ENCODE measurements at places on chromosomes 12 and 14.

- DNase-seq: no peak
Measured at GRCh38 chr14:52064174-52064573, 4.7 kb downstream of the NID2 start.

DNA sequence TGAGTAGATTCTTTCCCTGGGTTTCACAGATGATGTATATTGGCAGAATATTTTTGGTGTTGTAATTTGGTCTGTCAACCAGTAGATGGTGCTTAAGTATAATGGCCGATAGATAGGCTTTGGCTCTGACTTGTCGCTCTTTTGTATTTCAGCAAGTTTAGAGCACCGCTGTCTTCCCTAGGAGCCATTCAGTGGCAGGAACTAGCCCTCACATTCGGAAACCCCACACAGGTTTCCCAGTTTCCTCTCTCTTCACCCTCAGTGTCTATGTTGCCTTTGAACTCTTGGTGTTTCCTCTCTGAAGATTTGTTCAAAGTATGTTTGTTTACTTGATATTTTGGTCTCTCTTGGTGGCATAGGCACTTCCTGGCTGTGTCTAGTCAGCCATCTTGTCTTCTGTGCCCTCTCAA lies 102.2 kb downstream of the GPHN start:
- DNase-seq: peak; percentile 22

- DNase-seq: no peak
Measured at GRCh38 chr14:73258845-73259611, 21.7 kb downstream of the PAPLN start.

GRCh38 chr14:68814539-68815297 lies 21.9 kb upstream of the ZFP36L1 start:
- DNase-seq: peak; percentile 51

GRCh38 chr12:52442600-52443061 lies 8.5 kb upstream of the KRT75 start:
- DNase-seq: peak; percentile 93

GRCh38 chr14:22448035-22448904 lies 140.8 kb downstream of the DAD1 start:
- DNase-seq: no peak

GRCh38 chr12:118187751-118188435 lies 52.0 kb downstream of the PEBP1 start:
- DNase-seq: peak; percentile 79

GRCh38 chr12:29609431-29610215 lies 112.1 kb upstream of the OVCH1 start:
- DNase-seq: peak; percentile 92

- no peak for DNase-seq
Measured at GRCh38 chr12:47356129-47356700, 276.5 kb upstream of the AMIGO2 start.

- peak; percentile 14 for DNase-seq
Measured at GRCh38 chr12:107929436-107929835, 154.9 kb downstream of the ASCL4 start.

GRCh38 chr12:45469902-45470301 lies 254.0 kb downstream of the ANO6 start:
- DNase-seq: no peak

GRCh38 chr12:116594325-116595038 lies 35.3 kb downstream of the MAP1LC3B2 start:
- DNase-seq: no peak

GRCh38 chr14:51593397-51593796 lies 58.3 kb upstream of the FRMD6 start:
- peak; percentile 81 for DNase-seq

DNA sequence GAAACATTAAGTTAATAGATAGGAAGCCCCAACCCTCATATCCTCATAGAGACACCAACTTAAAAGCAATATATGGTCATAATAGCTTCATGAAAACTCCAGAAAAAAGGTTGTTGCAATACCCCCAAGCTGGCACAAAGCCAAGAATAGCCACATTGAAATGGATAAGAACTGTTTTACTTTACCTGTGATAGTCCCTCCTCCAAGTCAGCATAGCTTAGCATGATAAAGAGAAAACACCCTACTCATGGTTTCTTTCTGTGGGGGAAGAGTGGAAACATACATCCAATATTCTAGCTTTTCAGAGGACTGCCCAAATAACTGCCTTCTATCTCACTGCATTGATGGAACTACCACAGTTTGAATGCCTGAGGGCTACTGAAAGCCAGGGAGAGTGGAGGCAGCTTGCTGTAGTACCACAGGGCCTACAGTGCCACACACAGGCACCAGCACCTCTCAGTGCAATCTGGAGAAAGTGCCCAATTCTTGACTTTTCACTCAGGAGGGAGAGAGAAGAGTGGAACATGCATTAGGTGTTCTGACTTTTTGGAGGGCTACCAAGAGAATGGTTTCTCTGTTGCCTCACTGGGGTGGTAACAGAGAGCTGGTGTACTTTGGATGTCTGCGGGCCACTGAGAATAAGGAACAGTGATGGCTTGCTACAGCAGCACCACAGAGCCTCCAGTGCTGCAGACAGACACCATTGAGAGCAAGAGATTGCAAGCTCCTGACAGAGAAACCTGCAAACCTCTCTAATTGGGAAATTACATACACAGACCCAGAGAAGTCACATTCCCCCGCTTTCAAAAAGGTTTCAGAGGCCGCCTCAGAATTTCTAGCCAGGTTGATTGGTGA lies 157.1 kb upstream of the GARIN2 start:
- DNase-seq: no peak

- DNase-seq: peak; percentile 45
Measured at GRCh38 chr14:35362911-35363374, 41.6 kb downstream of the NFKBIA start.

GRCh38 chr14:61706096-61706690 lies 10.9 kb downstream of the HIF1A start:
- DNase-seq: peak; percentile 53

- no peak for DNase-seq
Measured at GRCh38 chr12:121611306-121611705, 15.0 kb upstream of the ORAI1 start.

GRCh38 chr12:56242986-56243385 lies 13.1 kb downstream of the SLC39A5 start:
- no peak for DNase-seq

DNA sequence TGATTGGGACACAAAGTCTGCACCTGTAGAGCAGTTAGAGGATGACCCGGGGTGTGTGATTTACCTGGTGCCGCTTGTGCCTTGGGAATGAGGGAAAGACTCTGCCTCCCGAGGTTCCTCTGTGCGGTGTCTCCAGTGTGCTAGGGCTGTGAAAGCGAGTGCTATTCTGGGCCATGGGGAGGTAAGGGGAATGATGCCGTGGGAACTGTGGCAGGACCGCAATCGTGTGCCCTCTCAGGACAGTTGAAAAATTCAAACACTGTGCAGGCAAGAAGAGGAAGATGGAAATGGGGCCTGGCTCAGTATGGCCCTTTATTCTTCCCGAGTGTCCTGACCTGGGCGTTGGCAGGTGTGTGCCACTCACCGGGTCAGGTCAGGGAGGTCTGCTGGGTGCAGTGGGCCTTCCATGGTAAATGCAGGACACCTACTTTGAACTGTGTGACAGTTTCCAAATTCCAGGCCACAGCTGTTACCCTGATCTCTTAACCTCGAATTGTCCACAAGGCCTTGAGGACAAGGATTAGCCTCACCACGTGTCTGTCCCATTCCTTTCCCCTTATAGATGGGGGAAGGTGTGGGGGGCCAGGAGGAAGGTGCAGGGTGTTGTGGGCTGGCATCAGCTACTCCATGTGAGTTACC lies 1.4 kb downstream of the SIVA1 start:
- no peak for DNase-seq

- DNase-seq: no peak
Measured at GRCh38 chr12:57099047-57099714, 10.3 kb downstream of the NAB2 start.

GRCh38 chr12:132502149-132502881 lies 12.4 kb downstream of the FBRSL1 start:
- no peak for DNase-seq

GRCh38 chr14:24130380-24130716 lies at the start of gene FITM1:
TSS of gene FITM1 (plus strand) at chr14:24130659. CDS start at chr14:24131564, 905 bp downstream.
- DNase-seq: no peak

- peak; percentile 87 for DNase-seq
Measured at GRCh38 chr12:6423267-6424007, 21.3 kb upstream of the CD27 start.

DNA sequence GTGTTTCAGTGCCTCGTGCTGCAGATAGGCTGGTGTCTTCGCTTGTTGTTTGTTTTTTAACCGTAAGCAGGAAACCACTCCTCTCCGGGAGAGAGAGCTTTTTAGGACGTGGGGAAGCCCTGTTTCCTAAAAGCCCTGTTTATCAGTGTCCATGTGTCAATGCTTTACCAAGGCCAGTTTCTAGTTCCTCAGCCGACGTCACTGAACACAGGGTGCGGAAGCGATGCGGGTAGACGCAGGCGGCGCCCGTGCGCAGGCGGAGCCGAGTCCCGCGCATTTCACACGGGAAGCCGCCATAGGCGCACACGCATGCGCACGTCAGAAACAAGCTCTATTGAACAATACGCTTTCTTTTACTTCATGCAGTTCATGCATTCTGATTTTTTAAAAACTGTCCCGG lies 79.8 kb downstream of the GLT1D1 start:
- DNase-seq: no peak

- DNase-seq: peak; percentile 83
Measured at GRCh38 chr14:75150150-75150549, 23.3 kb upstream of the NEK9 start.

GRCh38 chr12:1496162-1496900 lies 98.0 kb downstream of the FBXL14 start:
- DNase-seq: peak; percentile 26

DNA sequence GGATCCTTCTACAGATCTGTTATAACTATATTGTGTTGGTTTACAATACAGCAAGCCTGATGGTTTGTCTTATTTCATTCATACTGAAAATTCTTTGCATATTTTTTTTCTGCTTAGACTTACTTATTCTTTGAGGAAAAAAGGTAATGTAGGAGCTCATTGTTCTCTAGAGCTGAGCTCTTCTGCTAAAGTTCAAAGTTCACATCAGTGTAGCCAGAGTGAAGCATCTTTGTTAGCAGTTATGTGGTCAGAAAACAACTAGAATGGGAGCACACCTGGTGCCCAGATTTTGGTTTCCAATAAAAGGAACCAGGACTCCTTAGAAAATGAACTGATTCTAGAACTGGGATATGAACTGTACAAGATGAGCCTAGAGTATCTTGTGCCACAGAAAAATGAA lies 10.3 kb downstream of the GPX2 start:
- no peak for DNase-seq

DNA sequence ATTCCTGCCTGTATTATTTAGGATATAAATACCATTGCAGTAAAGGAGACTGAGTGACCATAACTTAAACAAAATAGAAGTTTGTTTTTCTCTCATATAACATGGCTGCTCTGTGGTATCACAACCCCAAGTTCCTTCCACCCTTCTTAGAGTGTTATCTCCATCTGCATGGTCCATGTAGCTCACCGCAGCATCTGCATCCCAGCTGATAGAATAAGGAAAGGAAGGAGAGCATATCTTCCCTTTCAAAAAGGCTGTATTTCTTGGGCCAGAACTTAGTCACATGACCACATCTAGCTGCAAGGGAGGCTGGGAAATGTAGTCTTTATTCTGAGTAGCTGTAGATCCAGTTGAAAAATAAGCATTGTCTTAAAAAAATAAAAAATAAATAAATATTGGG lies 184.8 kb upstream of the NUDT4 start:
- DNase-seq: no peak

DNA sequence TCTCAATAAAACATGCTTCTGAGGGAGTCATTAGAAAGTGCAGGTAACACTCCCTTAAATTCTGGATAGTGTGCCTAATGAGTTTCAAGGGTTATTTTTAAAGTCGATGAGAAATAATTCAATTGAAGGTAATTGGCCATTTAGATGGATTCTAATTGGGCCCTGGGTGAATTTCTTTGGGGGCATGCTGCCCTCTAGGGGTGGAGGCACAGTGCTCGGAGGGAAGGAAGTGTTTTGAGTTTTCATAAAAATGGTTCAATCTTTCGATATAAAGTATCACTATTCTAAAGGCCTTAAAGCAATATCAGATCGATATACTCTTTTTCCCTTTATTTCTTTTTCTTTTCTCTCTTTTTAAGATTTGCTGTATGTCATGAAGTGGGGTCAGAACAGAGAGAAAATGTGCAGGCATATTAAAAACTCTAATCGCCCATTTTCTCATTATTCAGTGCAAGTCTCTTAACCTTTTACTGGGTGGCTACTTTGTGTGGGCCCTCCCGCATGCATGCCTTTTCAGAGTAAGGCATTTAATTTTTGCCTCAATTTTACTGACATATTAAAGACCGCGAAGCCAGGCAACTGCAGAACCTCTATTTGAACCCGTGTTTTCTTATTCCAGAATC lies 25.5 kb downstream of the NKX2-8 start:
- DNase-seq: no peak

GRCh38 chr12:72276181-72276805 lies 4.1 kb downstream of the TRHDE start:
- DNase-seq: no peak

GRCh38 chr12:52660934-52661499 lies 9.0 kb upstream of the KRT2 start:
- DNase-seq: no peak

DNA sequence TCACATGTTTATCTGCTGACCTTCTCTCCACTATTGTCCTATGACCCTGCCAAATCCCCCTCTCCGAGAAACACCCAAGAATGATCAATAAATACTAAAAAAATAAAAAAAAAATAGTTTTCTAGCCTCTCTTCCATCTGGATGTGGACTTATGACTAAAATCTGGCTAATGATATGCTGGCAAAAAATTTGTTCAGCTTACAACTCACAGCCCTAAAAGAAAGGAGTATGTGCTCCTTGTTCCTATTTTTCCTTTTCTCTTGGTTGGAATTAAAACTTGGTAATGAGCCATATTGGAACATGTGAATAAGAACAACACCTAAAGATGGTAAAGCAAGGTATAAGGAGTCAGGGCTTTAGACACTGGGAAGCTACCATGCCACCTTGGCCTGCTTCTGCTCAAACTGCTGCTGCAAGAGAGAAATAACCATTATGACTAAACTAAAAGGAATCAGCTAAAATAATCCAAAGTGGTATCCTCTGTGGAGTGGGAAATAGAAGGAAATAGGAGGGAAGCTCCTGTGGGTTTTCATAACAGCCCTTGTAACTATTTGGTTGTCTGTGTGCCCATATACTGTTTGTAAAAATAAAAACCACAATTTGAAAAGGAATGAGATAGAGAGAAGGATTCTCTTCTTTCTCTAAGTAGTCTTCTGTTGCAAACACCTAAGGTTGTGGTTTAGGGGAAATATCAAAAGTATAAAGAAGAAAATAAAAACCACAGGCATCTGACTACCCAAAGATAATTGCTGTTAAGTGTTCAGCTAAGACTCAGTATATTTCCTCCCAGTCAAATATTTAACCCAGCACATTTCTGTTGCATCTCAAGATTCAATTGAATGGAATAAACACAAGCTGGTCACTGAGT lies 53.8 kb downstream of the SDR9C7 start:
- peak; percentile 79 for DNase-seq

GRCh38 chr14:89351516-89352404 lies 65.3 kb downstream of the FOXN3 start:
- DNase-seq: peak; percentile 63
